ENCODE measurements at places on chromosomes 1 and 21.
A peak's percentile ranks its signal among the peaks of the same experiment; 100 is the strongest.

DNA sequence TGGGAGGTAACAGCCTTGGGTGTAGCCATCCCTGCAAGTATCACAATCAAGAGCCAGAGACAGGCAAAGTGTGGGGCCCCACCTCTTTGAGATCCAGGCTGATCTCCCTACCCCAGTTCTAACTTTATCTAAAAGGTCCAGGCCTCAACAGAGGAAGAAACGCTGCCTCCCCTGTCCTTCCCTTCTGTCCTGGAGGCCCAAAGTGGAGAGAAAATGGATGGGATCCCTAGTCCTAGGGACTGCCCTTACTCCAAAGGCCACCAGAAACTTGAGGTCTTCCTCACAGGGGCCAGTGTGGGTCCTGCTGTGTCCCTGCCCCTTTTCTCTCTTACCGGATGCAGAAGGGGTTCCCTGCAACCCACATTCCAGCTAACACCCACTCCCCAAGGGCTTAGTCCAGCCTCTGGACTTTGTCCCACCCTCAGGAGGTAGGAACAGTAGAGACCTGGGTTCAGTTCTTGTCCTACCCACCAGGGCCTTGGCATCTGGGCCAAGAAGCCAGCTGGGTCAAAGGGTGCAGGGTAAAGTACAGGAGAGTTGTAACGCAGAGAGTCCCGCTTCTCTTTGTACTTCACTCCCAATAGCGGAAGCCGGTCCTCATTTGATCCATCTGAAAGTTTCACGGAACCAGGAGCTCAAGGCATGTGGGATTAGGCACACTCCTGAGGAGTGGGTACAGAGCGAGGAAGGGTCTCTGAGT, 1.9 kb downstream of the HDGF start:
- no peak for DNase-seq

- DNase-seq, result no peak
These were observed 2.1 kb downstream of the SLC66A1 start for GRCh38 chr1:19313961-19314882.

DNA sequence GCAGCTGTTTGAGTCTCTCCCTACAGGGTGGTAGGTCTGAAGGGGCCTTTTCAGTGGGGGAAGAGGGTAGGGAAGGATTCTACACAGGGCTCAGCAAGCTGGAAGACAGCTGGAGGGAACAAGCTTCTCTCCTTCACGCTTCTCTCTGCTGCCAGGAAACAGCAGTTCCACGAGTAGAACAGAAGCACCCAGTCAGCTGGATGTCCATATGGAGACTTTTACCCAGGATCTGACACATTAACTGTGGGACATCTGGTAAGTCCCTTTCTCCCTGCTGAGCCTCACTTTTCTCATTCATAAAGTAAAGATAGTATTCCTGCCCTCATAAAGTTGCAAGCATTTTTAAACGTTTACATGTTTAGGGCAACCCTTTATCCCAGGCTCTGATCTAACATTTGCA, 280.3 kb downstream of the OMA1 start:
- DNase-seq, result no peak

DNA sequence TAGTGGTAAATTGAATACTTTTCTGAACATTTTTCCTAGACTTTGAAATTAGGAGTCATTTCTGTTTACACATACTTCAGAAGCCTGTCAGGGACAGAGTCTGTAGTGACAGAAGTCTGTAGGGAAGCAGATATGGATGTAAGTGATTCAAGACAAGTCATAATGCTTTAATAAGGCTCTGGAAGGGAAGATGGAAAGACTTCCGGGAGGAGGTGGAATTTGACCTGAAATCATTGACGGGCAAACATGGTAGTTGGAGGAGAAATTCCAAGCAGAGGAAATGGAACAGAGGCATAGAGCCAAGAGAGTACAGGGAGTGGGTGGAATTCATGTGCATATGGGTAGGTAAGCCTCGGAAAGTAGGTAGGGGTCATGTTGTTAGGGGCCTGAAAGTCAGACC, 22.5 kb downstream of the CAMTA1 start:
- DNase-seq, result no peak

- no peak for DNase-seq
These were observed 84.1 kb downstream of the GPR88 start for GRCh38 chr1:100622037-100622436.

- peak; percentile 18 for DNase-seq
These were observed 35.5 kb upstream of the PTPRF start for GRCh38 chr1:43495204-43495603.

DNA sequence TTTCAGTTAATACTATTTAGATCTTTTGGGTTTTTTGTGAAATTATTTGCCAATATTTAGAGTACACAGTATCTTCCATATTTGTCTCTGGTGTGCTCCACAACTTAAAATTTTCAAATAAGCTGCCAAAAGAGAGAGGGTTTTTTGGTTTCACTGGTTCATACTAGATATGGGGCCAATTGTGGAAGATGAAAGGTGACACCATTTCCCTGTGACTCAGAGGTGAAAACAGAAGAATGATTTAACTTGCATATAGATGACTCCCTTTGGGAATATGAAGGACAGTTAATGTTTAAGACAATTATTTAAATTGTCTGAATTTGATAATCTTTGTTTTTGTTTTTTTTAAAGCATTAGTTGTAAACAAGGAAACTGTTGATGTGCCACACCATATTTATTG, 37.5 kb downstream of the IVNS1ABP start:
- no peak for DNase-seq

DNA sequence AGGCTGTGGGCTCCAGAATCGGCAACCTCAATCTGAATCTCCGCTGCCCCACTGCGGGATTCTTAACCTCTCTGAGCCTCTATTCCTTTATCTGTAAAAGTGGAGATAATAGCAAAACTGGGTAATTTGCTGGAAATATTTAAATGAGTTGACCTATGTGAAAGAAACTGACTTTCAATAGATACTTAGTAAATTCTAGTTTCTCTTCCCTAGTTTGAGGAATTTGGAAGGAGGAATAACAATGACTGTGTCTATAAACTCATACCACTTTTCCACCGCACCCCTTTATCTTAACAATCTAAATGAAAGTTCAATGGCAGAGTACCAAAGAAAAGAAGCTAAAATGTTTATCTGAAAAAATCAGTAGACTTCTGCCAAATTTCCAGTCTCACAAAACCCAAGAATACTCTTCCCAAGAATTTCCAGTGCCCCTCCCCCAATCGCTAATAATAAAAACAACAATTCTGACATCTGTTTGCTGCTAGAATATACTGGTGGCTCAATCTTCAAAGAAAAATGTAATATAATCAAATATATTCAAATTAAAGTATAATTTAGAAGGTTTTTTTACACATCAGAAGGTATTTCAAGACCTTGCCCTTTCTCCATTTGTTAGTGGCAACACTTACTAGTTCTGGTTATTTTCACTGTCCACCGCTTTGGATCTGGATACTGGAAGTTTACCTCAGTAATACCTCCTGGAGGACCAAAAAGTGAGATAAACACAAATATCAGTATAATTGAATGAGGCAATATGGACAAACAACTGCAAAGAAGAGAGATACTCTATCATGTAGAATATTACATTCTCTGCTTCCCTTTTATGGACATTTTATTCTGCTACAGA, 171.2 kb downstream of the LTN1 start:
- no peak for DNase-seq

GRCh38 chr1:201112173-201112731, at the start of gene CACNA1S:
TSS of gene CACNA1S (minus strand) at chr1:201112426. CDS start at chr1:201112339, 87 bp downstream.
- DNase-seq, result no peak

DNA sequence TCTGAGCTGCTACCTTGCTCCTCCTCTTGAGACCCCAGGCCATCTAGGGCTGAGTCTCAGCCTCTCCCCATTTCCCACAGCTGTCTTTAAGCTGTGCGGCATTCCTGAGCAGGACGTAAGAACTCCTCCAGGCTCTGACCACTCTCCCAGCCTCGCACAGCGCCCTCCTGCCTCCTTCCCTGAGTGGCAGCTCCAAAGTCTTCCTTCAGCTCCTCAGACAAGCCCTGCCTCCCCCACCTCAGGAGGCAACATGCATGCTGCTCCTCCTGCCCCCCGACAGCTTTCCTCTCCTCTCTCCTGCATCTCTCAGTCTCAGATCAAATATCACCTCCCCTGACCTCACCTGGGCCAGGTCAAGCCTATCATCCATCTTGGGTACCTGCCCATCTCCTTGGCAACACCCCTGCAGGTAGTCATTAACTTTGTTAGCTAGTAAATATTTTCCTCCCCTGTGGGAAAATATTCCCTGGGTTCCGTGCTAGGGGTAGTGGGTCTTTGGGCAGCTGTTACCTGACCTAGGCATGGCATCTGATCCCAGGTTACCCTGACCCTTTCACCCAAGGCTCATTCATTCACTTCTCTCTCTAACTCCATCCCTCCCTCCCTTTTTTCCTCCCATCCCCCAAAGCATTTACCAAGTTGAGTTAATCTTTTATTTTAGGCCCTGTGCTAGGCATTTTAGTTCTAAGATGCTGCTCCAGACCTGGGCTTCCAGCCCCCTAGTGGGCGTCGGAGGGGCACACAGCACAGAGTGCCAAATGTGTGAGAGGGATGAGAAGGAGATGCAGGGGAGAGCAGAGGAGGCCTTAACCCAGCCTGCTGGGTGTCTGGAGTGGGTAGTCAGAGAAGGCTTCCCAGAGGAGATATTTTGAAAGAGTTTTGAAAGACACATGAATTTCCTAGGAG, 419.9 kb downstream of the PTPRU start:
- peak; percentile 42 for DNase-seq

GRCh38 chr1:51088474-51088873, 13.6 kb upstream of the C1orf185 start:
- DNase-seq, result no peak

DNA sequence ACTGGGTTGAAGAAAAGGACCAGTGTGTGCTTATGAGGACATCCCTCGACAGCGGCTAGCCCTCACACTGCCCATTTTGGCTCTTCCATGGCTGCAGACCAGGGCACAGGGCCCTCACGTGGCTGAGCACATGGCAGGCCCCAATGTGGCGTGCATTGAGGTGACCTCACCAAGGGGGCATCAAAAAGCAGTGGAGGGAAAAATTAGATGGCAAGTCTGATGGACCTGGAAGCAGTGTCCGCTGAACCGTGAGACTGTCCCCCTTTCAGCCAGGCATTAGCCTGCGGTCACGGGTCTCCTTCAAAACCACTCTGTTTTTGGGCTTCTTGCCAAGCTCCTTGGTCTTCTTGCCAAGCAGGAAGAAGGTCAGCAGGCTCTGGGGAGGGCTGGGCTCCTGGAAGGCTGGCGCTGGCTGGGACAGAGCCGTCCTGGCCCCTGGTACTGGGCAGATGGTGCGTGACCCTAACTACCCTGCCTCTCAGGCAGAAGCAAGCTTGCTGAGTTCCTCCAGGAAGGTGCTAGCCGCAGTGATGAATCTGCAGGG, 30.8 kb downstream of the TRIM67 start:
- DNase-seq, result peak; percentile 95

- no peak for DNase-seq
These were observed 171.7 kb downstream of the NFIA start for GRCh38 chr1:61253912-61254633.

- DNase-seq, result no peak
These were observed 686 bp downstream of the KMO start for GRCh38 chr1:241532864-241533263.

GRCh38 chr1:66730462-66730861, 21.8 kb upstream of the DYNLT5 start:
- no peak for DNase-seq

DNA sequence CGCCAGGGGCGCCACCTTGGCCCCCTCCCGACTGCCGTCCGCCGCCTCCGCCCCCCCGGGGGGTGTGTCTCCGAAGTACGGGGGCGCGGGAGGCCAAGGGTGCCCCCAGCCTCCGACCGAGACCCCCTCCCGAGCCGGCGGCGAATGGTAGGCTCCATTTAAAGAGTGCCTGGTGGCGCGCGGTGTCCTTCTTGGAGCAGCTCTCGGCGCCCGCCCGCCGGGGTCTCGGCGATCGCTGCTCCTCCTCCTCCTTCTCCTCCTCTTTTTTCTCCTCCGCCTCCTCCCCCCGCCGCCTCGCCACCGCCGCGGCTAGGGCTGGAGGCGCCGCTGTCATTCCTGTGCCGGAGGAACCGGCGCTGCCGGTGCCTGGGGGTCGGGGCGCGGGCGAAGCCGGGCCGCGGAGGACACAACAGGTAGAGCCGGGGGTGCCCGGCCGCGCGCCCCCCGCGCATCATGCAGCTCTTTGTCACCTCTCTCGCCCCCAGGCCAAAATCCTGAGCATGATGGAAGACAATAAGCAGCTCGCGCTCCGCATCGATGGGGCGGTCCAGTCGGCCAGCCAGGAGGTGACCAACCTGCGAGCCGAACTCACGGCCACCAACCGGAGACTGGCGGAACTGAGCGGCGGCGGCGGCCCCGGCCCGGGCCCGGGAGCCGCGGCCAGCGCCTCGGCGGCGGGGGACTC, at the start of gene KAZN:
Gene KAZN (plus strand): TSS at position 188 of the 685 bp plus-strand sequence.
- DNase-seq, result peak; percentile 85

DNA sequence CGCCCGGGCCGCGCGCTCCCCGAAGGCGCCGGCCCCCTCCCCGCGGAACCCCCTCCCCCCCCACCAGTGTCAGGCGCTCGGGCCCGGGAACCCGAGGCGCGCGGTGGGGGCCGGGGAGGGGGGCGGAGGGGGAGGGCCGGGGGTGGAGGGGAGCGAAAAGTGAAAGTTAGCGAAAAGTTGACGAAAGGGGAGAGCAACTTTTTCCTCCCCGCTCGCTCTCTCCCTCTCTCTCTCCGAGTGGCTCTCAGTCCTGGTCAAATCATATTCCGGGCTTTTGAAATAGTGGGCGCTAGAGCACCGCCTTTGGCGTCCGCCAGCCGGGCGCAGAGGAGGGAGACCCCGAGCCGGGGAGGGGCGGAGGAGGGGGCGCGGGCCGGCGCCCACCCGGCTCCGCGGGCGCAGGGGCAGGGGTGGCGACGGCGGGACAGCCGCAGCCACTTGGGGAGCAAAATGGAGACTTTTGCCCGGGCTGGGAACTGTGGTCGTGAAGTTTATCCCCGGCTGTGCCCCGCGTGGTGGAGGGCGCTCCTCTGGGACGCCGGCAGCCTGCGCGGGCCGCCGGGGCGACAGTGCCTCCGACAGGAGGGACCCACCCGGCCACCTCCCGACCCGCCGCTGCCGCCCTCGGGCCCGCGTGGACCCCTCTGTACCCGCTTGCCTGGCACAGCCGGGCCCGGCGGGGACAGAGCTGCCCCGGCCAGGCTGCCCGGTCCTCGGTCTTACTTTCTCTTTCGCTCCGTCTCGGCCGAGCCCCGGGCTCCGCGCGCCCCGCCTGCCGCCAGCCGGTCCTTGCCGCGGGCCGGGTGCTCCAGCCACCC, 697 bp downstream of the PRDM16 start:
- DNase-seq, result peak; percentile 80

DNA sequence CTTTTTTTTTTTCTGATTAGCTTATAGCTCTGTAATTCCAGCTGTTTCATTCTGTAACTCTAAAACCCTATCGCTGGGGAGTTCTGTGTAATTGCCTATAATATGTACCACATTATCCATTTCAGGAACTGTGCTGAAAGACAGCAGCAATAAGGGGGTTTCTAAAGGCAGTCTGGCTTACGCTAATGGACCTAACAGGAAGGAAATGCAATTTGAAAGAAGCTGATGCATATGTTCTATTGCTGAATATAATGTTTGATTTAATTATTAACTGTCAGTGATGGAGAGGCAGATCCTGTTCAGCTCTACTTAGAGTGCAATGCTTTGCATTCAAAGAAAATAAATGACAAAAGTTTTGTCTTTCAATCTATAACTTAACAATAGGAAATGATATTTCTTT, 209.4 kb upstream of the SNX7 start:
- DNase-seq, result no peak

Data from DMS79 treated with DMSO at 0.1 percent for 48 hours (cell line).